ENCODE measurements at places on chromosomes 2 and 18.
A peak's percentile ranks its signal among the peaks of the same experiment; 100 is the strongest.

DNA sequence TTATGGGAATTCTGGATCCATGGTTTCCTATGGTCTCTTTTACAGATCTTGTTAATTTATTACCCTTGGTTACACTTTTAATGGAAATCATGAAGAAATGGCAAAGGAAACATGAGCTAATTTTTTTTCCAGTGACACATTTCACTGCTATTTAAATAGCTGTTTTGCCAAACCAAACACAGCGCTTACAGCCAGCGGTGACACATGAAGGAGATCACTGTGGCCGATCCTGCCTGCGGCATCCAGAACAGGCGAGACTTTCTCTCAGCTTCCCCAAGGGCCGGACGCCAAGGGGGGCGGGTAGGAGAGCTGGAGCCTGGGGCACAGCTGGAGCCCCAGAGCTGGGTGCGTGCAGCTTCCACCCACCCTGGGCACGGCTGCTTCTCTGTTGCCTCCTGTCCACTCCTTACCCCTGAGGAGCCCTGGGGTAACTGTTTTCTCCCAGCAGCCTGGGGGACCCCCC, 81.4 kb upstream of the PKDCC start:
- no peak overlapping the region for H3K4me3 ChIP-seq
- H3K36me3 ChIP-seq: no peaks in the 10 kb centered on the region
- H3K27me3 ChIP-seq: no peaks in the 10 kb centered on the region
- DNase-seq: peak; percentile 90
- H3K4me1 ChIP-seq: peaks cover 8% of the 10 kb centered on the region
- no peak overlapping the region for H3K27ac ChIP-seq

- H3K4me3 ChIP-seq: no peak overlapping the region
- no peaks in the 10 kb centered on the region for H3K27me3 ChIP-seq
- DNase-seq: no peak
Measured at GRCh38 chr2:163601377-163601776, 134.4 kb downstream of the FIGN start.

- H3K27ac ChIP-seq: no peak overlapping the region
- no peak for DNase-seq
- no peaks in the 10 kb centered on the region for H3K36me3 ChIP-seq
- peaks cover 23% of the 10 kb centered on the region for H3K4me1 ChIP-seq
- no peaks in the 10 kb centered on the region for H3K27me3 ChIP-seq
Measured at GRCh38 chr2:68429311-68429826, 37.7 kb downstream of the FBXO48 start.

GRCh38 chr2:197191177-197191939, 119.2 kb downstream of the ANKRD44 start:
- H3K27me3 ChIP-seq: no peaks in the 10 kb centered on the region
- no peaks in the 10 kb centered on the region for H3K36me3 ChIP-seq
- H3K4me3 ChIP-seq: no peak overlapping the region
- no peak for DNase-seq
- H3K4me1 ChIP-seq: no peaks in the 10 kb centered on the region

- H3K36me3 ChIP-seq: no peaks in the 10 kb centered on the region
- no peak for DNase-seq
- H3K27me3 ChIP-seq: no peaks in the 10 kb centered on the region
- no peak overlapping the region for H3K27ac ChIP-seq
- H3K4me1 ChIP-seq: no peaks in the 10 kb centered on the region
Measured at GRCh38 chr18:3704556-3705344, 254.8 kb downstream of the TGIF1 start.

DNA sequence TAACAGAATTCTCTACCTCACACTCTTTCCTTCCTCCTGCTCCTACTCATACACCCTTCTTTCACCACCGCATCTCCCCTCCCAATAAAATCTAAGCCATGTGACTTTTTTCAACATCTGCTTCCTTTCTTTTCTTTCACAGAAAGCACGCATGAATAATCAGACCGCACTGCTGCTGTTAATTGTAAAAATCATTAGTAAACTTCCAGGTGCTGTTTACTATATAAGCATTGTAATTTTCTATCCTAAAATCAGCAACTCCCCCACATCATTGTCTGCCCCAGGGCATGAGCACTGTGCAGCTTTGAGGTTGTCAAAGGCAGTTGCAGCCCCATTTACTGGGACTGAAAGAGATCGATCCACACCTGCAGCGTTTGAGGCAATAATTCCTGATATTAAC, 782.6 kb upstream of the ID2 start:
- no peaks in the 10 kb centered on the region for H3K27me3 ChIP-seq
- DNase-seq: no peak
- no peaks in the 10 kb centered on the region for H3K4me1 ChIP-seq
- no peak overlapping the region for H3K27ac ChIP-seq
- no peak overlapping the region for H3K4me3 ChIP-seq

- no peaks in the 10 kb centered on the region for H3K4me1 ChIP-seq
- no peaks in the 10 kb centered on the region for H3K27me3 ChIP-seq
- no peak overlapping the region for H3K27ac ChIP-seq
- H3K36me3 ChIP-seq: no peaks in the 10 kb centered on the region
Measured at GRCh38 chr2:75344146-75344545, 144.8 kb upstream of the TACR1 start.

DNA sequence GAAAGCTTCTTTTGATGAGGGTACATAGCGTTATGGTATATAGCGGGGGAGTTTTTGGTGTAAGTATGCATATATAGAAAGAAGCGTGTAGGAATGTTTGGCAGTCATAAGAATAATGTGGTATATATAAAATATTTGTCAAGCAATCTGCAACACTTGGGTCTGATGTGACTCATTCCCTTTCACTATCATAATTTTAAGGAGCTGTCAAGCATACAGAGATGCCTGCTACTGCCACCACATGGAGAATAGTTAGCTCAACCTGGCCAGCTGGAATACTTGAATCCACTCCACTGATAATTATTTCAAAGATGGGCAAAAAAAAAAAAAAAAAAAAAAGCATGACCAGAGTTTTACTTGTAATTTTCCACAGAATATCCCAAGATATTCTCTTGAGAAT, 559.8 kb upstream of the REG3G start:
- H3K27me3 ChIP-seq: no peaks in the 10 kb centered on the region
- H3K4me1 ChIP-seq: no peaks in the 10 kb centered on the region
- no peak overlapping the region for H3K4me3 ChIP-seq
- H3K36me3 ChIP-seq: no peaks in the 10 kb centered on the region
- no peak for DNase-seq
- no peak overlapping the region for H3K27ac ChIP-seq

DNA sequence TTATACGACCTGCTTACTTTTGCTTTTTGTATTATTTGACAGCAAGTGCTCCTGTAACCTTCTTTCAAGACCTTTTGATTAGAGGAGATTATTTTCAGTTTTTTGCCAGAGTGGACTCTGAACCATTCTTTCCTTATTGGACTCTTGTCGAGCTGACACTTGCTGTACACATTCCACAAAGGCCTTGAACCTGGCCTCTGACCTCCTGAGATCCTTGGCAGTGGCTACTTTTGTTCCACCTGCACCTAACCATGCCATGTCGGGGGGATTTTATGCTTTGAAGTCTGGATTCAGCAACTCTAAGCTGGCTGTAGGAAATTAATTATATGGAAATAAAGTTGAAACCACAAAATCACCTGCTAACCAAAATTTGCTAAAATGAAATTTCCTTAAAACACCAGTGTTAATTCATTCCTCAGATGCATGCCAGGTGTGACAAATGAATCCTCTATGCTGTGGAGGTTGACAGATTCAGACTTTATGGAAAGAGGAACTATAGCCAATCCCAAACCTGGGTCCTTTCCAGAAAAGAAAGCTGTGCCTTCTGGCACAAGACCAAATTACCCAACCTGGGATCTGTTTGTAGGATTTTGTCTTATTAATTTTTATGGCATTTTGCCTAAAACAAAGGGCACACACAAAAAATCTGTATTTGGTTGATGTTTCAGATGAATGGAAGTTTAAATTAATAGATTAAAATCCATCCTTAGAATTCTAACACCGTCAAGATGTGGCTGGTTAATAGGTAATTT, 110.4 kb downstream of the CDC42EP3 start:
- no peaks in the 10 kb centered on the region for H3K27me3 ChIP-seq
- H3K4me1 ChIP-seq: peaks cover 25% of the 10 kb centered on the region

GRCh38 chr18:58615140-58616132, 13.5 kb downstream of the ALPK2 start:
- H3K4me3 ChIP-seq: no peak overlapping the region
- DNase-seq: no peak
- H3K36me3 ChIP-seq: no peaks in the 10 kb centered on the region
- no peaks in the 10 kb centered on the region for H3K27me3 ChIP-seq
- no peak overlapping the region for H3K27ac ChIP-seq
- peaks cover 17% of the 10 kb centered on the region for H3K4me1 ChIP-seq

- no peaks in the 10 kb centered on the region for H3K36me3 ChIP-seq
- H3K27me3 ChIP-seq: no peaks in the 10 kb centered on the region
- no peaks in the 10 kb centered on the region for H3K4me1 ChIP-seq
- no peak for DNase-seq
- no peak overlapping the region for H3K27ac ChIP-seq
- H3K4me3 ChIP-seq: no peak overlapping the region
Measured at GRCh38 chr2:8630676-8631464, 51.0 kb upstream of the ID2 start.

- no peaks in the 10 kb centered on the region for H3K4me1 ChIP-seq
- no peak overlapping the region for H3K27ac ChIP-seq
- H3K36me3 ChIP-seq: no peaks in the 10 kb centered on the region
- H3K27me3 ChIP-seq: no peaks in the 10 kb centered on the region
Measured at GRCh38 chr2:67777010-67777409, 285.8 kb downstream of the C1D start.

DNA sequence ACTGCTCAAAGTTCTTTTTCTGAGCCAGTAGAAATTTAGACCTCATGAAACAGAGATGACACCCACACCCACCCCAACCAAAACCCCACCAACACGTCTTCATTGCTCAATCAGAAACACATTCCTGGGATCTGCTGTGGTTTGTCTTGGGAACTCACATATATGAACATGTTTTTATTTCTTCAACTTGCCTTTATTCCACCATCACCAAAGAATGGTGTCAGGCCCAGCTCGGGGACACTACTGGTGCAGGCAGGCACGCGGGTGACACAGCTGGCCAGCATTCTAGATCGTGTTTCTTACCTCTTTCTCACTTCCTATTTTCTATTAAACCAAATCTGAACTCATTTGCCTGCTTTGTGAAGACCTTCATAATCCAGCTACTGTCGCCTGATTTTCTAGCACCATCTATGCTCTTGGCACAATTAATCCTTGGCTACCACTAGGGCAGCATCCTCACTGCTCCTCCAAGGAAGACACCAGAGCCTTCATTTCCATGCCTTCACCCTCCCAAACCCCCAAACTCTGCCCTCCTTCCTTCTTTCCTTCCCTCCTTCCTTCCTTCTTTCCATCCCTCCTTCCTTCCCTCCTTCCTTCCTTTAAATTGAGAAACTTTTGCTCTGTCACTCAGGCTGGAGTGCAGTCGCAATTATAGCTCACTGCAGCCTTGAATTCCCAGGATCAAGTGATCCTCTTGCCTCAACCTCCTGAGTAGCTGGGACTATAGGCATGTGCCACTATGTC, 157.1 kb downstream of the BCL2 start:
- no peak overlapping the region for H3K27ac ChIP-seq
- H3K36me3 ChIP-seq: no peaks in the 10 kb centered on the region
- H3K4me3 ChIP-seq: no peak overlapping the region
- DNase-seq: no peak
- H3K27me3 ChIP-seq: no peaks in the 10 kb centered on the region
- peaks cover 7% of the 10 kb centered on the region for H3K4me1 ChIP-seq

- H3K36me3 ChIP-seq: no peaks in the 10 kb centered on the region
- peak overlapping the region; percentile 96 for H3K27ac ChIP-seq
- H3K27me3 ChIP-seq: no peaks in the 10 kb centered on the region
- no peak overlapping the region for H3K4me3 ChIP-seq
- peak; percentile 67 for DNase-seq
Measured at GRCh38 chr2:48114256-48114655, 208.0 kb upstream of the FBXO11 start.

GRCh38 chr2:122081751-122082150, 326.3 kb downstream of the TSN start:
- no peaks in the 10 kb centered on the region for H3K4me1 ChIP-seq
- no peaks in the 10 kb centered on the region for H3K36me3 ChIP-seq
- no peak overlapping the region for H3K4me3 ChIP-seq
- no peak for DNase-seq

GRCh38 chr2:127945281-127945680, 59.5 kb upstream of the AMMECR1L start:
- DNase-seq: no peak
- H3K27me3 ChIP-seq: no peaks in the 10 kb centered on the region
- no peak overlapping the region for H3K27ac ChIP-seq
- H3K4me3 ChIP-seq: no peak overlapping the region

- no peak overlapping the region for H3K4me3 ChIP-seq
- H3K4me1 ChIP-seq: no peaks in the 10 kb centered on the region
- no peak for DNase-seq
- peaks cover 3% of the 10 kb centered on the region for H3K27me3 ChIP-seq
Measured at GRCh38 chr2:123648956-123649355, 376.1 kb upstream of the CNTNAP5 start.

- H3K4me3 ChIP-seq: no peak overlapping the region
- H3K4me1 ChIP-seq: no peaks in the 10 kb centered on the region
- H3K27me3 ChIP-seq: no peaks in the 10 kb centered on the region
- H3K27ac ChIP-seq: no peak overlapping the region
Measured at GRCh38 chr2:132615329-132616085, 54.5 kb downstream of the LYPD1 start.

- no peaks in the 10 kb centered on the region for H3K4me1 ChIP-seq
- H3K27me3 ChIP-seq: no peaks in the 10 kb centered on the region
- no peak overlapping the region for H3K27ac ChIP-seq
- no peak overlapping the region for H3K4me3 ChIP-seq
- H3K36me3 ChIP-seq: no peaks in the 10 kb centered on the region
Measured at GRCh38 chr2:25309402-25309801, 32.3 kb downstream of the DNMT3A start.

- H3K27ac ChIP-seq: peak overlapping the region; percentile 9
- H3K4me1 ChIP-seq: peaks cover 10% of the 10 kb centered on the region
- no peaks in the 10 kb centered on the region for H3K27me3 ChIP-seq
- peaks cover 96% of the 10 kb centered on the region for H3K36me3 ChIP-seq
- no peak overlapping the region for H3K4me3 ChIP-seq
Measured at GRCh38 chr2:101842471-101842870, 145.0 kb downstream of the MAP4K4 start.

DNA sequence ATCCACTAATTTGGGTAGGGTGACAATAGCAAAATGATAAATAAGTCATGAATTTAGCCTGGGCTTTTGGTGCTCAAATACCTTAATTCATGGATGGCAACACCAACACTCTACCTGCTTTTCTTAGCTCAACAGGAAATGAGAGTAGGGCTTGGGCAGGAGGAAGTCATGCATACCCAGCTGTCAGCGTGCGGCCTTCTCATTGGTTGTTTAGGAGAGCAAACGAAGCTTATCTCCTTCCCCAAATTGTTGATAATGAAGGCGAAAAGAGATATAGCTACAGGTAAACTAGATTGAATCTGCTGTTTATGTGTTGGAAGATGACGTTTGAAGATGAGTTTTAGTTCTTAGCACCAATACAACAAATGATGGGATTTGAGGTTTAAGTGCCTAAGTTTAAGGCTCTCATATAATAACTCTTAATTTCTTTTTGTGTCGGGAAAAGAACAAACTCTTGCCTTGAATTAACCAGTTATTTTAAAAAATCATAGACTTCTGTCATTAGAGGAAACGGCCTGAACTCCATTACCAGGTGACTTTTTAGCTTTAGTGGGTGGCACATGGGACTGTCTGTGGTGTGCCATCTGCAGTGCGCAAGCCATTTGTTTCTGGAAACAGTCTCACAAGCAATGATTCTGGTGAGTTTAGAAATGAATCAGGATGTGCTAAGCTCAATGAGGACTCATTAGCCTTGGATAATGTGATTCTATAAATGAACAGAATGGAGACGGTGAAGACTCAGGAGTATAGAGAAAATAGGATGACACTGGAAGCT, 19.8 kb downstream of the MAP4K4 start:
- no peak overlapping the region for H3K4me3 ChIP-seq
- H3K27me3 ChIP-seq: no peaks in the 10 kb centered on the region
- DNase-seq: no peak

- H3K4me3 ChIP-seq: no peak overlapping the region
- peaks cover 10% of the 10 kb centered on the region for H3K4me1 ChIP-seq
- DNase-seq: no peak
- H3K27ac ChIP-seq: peak overlapping the region; percentile 21
- H3K27me3 ChIP-seq: no peaks in the 10 kb centered on the region
Measured at GRCh38 chr2:207448006-207448405, 81.8 kb upstream of the CREB1 start.
